Left ventricle myocardium superior (tissue), 1 donor: ENCODE measurements at places on chromosomes 4 and X.

- DNase-seq: no peak
Measured at GRCh38 chr4:186486172-186486571, 69.2 kb downstream of the MTNR1A start.

DNA sequence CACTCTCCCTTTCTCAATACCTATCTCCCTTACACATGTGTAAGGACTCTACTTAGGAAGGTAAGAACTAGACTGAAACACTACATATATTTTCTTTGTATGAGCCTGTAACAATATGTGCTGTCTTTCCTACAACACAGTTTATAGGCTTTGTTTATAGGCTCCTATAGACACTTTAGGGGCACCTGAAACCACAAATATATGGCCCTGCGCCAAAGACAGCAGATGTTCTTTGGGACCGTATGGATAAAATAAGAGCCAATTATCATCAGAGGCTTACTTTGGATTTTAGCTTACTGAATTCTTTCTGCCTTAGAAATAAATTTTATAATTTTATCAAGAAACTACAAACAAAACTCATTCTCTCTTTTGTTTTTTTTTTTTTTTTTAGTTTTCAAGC, 16.6 kb upstream of the CXCL3 start:
- no peak for DNase-seq

GRCh38 chrX:49767236-49767635, 61.9 kb upstream of the PAGE4 start:
- DNase-seq: no peak

GRCh38 chr4:23774909-23775308, 114.9 kb downstream of the PPARGC1A start:
- no peak for DNase-seq

DNA sequence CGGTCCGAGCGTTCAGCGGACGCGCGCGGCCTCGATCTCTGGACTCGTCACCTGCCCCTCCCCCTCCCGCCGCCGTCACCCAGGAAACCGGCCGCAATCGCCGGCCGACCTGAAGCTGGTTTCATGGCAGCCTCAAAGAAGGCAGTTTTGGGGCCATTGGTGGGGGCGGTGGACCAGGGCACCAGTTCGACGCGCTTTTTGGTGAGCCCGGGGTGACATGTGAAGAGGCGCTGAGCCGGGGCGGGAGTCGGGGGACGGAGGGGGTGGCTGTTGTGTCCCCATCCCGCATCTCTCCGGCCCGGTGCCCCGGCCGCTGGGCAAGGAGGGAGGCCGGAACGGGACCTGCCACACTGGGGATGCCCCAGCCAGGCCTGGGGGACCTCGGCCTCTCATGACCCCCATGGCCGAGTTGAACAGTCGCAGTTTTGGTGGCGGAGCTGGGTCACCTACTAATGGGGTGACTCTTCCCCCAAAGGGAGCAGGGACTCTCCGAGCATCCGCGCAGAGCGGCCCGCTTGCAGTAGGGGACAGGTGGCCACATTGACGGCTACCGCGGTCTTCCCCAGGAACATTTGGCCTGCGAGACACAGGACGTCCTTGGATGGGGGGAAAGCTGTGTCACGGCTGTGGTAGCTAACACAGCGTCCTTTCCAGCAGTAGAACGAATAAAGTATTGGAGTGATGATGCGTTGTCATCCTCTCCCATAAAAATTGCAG, at the start of gene GK:
Gene GK (plus strand): TSS at position 9 of the 717 bp plus-strand sequence. CDS start 115 bp downstream, at position 124.
- peak; percentile 34 for DNase-seq

- DNase-seq: no peak
Measured at GRCh38 chrX:6890544-6891261, 256.8 kb upstream of the STS start.

DNA sequence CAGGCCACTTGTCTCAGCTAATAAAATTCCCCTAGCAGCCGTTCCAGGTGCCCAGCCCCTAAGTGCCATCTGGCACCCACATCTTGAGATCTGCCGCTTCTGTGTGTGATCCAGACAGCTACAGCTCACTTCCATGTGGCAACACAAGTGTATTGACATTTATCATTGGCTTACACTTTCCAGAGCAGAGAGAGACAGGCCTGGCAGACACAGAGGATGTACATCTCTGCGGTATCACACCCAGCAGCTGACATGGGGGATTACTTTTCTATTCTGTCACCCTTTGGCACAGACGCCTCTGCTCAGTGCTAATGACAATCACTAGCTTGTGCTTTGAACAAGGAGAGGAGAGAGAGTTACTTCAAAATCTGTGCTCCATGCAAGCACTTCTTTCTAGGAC, 195.9 kb downstream of the KDR start:
- peak; percentile 34 for DNase-seq

DNA sequence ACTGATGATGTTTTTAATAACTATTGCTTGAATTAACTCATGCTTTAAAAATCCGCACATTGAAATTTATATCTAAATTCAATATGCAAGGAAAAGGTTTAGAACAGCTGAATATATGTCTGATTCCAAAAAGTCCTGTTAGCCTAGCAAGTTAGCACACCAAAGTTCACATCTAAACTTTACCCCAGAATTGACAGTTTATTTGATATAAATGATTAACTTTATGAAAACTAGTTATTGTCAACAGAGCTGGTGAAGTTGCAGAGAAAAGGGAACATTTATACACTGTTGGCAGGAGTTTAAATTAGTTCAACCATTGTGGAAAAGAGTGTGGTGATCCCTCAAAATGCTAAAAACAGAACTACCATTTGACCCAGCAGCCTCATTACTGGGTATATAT, 120.6 kb upstream of the BMP3 start:
- DNase-seq: no peak

DNA sequence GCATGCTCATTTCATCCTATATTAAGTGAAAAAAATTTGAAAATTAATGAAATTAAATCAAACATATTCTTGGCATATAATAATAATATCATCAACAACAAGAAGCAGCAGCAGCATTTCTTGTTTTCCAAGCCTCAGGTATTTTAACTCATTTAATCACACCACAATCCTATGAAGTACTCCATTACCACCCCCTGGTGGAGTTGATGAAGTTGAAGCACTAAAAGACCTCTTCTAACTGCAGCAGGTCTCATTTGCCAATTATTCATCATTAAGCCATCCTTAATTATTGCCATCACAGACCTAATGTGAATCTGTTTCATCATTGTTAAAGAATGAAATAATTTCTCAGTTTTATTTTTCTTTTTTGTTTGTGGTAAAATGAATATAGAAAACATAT, 801.4 kb upstream of the GRID2 start:
- DNase-seq: no peak

DNA sequence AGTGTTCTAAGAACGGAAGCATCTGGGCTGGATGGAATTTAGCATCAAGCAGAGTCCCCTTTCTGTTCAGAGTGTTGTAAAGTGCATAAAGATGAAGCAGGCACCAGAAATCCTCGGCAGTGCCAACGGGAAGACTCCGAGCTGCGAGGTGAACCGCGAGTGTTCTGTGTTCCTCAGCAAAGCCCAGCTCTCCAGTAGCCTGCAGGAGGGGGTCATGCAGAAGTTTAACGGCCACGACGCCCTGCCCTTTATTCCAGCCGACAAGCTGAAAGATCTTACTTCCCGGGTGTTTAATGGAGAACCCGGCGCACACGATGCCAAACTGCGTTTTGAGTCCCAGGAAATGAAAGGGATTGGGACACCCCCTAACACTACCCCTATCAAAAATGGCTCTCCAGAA, 29.4 kb downstream of the NSD2 start:
- no peak for DNase-seq

DNA sequence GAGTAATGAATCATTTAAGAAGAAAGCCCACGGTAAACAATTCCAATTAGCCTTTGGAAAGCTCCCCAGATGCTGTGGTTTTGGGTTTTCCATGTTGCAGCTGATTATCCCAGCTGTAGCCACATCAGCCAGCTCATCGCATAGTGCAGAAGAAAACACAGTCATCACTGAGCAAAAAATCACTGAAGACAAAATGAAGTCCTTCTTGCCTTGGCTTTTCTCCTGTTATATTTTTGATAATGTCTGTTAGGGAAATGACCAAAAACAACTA, 193.0 kb upstream of the C1QTNF7 start:
- no peak for DNase-seq

DNA sequence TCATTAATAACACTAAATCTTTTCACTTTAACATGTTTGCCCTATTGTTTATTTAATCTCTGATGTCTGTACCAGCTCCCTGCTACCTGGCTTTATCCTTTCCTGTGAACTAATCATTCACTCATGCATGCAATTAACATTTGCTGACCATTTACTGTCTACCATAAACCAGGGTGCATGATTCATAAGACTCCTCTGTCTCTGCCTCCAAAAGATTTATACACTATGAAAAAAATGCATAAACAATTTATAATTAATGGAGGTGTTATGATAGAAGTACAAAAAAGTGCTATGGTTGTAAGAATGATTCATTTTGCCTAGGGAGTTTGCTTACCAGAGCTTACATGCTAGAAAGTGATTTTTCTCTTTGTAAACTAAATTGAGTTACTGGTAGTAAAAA, 24.5 kb upstream of the CPEB2 start:
- DNase-seq: no peak

GRCh38 chr4:2829933-2830451, 13.7 kb upstream of the ADD1 start:
- DNase-seq: peak; percentile 25

DNA sequence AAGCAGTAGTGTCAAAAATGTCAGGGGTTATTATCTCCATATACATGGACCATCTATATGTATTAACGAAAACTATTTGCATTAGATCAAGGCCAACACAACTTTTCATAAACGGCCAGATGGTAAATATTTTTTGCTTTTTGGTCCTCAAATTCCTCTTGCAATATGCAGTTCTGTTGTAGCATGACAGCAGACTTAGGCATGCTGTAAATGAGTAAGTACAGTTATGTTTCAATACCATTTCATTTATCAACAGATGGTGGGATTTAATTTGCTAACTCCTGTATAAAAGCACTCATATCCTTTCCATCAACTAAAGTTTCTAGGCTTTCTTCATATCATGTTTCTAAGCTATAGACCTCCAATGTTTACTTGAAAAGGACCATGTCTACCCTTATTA, 208.1 kb downstream of the ANKRD50 start:
- no peak for DNase-seq

- DNase-seq: peak; percentile 11
Measured at GRCh38 chr4:1499465-1499864, 93.2 kb upstream of the NKX1-1 start.

GRCh38 chr4:15042529-15043167, 40.4 kb downstream of the CPEB2 start:
- DNase-seq: no peak

DNA sequence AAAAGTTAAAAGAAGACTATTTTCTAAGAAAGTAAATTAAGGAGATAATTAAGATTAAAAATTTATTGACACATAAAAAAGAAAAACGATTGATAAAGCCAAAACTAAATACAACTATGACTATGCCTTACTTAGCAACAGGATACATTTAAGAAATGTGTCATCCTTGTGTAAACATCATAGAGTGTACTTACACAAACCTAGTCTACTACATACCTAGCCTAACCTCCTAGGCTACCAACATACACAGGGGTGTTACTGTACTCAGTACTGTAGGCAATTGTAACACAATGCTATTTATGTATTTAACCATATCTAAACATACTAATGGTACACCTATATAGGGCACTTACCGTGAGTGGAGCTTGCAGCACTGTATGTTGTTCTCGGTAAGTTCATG, 108.3 kb downstream of the ANXA10 start:
- DNase-seq: no peak

DNA sequence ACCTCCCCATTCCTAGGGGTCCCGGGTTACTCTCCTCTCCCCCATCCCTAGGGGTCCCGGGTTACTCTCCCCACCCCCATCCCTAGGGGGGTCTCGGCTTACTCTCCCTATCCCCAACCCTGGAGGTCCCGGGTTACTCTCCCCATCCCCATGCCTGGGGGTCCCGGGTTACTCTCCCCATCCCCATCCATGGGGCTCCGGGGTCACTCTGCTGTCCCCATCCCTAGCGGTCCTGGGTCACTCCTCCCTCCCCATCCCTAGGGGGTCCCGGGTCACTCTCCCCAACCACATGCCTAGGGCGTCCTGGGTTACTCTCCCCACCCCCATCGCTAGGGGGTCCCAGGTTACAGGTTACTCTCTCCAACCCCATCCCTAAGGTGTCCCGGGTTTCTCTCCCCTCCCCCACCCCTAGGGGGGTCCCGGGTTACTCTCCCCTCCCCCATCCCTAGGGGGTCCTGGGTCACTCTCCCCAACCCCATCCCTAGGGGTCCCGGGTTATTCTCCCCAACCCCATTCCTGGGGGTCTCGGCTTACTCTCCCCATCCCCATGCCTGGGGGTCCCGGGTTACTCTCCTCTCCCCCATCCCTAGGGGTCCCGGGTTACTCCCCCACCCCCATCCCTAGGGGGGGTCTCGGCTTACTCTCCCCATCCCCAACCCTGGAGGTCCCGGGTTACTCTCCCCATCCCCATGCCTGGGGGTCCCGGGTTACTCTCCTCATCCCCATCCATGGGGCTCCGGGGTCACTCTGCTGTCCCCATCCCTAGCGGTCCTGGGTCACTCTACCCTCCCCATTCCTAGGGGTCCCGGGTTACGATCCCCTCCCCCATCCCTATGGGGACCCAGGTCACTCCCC, 821 bp downstream of the ASMTL start:
- peak; percentile 44 for DNase-seq

- DNase-seq: no peak
Measured at GRCh38 chr4:26032630-26033317, 118.8 kb downstream of the SMIM20 start.

GRCh38 chr4:146244496-146244895, 30.2 kb downstream of the REELD1 start:
- DNase-seq: no peak

DNA sequence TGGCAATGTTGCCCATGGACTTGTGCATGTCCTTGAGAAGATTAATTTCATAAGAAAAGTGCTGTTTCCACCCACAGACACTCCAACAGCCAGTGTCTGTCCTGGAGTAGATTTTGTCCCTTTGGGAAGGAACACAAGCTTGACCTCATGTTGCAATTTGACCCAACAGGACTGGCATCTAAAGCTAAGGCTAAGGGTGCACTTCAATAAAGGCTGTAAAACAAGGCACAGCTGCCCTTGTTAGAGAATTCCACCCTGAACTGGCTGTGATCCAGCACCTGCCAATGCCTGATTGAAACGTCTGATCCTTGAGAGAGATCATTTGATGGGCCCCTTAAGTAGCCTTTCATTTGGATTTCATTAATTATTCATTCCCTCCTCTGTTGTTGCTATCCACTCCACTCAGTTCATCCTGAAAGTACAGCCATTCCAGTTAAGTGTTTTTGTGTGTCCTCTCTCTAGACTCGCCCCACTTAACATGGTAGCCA, 56.2 kb downstream of the CD99L2 start:
- no peak for DNase-seq

- DNase-seq: no peak
Measured at GRCh38 chr4:8427761-8428287, 12.7 kb downstream of the ACOX3 start.

GRCh38 chrX:24426340-24426913, 38.7 kb upstream of the PDK3 start:
- no peak for DNase-seq
